ENCODE measurements at places on chromosomes 12 and 14. TPM values are rescaled to one million over a fixed set of nuclear protein-coding genes. Genes with fewer than 3 reads are reported as not detected.

DNA sequence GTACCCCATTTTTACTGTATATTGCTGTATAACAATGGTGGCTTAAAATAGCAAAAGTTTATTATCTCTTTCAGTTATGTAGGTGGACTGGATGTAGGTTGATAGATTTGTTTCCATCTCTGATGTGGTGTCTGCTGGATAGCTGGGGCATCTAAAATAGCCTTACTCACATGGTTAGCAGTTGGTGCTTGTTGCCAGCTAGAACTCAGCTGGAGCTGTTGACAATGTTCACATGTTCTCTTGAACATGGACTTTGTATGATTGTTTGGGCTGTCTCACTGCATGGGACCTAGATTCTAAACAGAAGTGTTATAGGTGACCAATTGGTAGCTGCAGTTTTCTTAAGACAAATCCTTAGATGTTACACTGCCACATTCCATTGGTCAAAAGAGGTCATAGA is 126.9 kb downstream of the GPHN start:
- no peak for DNase-seq

DNA sequence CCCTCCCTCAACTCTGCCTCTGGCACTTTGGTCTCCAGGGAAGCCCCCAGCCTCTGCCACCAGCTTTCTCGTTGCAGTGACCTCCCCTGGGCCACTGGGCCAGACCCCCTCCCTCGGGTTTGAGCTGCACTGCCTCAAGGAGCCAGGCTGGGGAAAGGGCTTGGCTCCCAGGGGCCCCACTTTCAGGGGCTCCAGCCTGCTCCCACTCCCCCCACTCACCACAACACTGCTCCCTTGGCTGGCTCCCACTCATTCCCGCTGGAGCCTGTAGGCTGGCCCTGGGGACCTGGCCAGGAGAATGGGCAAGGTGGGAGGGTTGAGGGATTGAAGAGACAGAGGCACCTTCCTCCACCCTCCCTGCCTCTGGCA is 19.3 kb upstream of the KIF26A start:
- DNase-seq: no peak

- DNase-seq: no peak
These were observed 38.4 kb upstream of the CEP83 start for GRCh38 chr12:94498073-94498472.

The RNASE1 gene
- polyA plus RNA-seq: not detected

- DNase-seq: no peak
These were observed 714.1 kb upstream of the TMEM132C start for GRCh38 chr12:127552838-127553237.

DNA sequence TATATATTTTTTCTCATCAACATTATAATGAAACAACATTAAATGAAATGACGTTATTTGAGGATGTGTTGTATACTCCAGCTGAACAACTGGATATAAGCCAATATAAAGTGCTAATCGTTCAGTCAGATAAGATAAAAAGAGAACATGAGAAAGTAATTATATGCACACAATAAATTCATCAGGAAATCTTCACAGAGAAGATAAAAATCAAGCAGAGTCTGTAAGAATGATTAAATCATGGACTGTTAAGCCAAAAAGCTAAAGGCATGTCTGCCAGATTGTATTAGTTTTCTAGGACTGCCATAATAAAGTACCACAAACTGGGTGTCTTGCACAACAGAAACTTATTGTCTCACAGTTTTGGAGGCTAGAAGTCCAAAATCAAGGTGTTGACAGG is 178.6 kb downstream of the NELL2 start:
- no peak for DNase-seq

The TAS2R20 gene
- 0.64 TPM for polyA plus RNA-seq

The PMEL gene
- polyA plus RNA-seq: 1.8 TPM

The LRRK2 gene
- 1.5 TPM for polyA plus RNA-seq

GRCh38 chr12:19981944-19982343 is 386.4 kb upstream of the PDE3A start:
- DNase-seq: no peak

GRCh38 chr14:63454436-63454835 is 88.7 kb downstream of the PPP2R5E start:
- DNase-seq: no peak

The SLC6A15 gene
- polyA plus RNA-seq: 0.01 TPM

The CKAP4 gene
- polyA plus RNA-seq: 337 TPM

DNA sequence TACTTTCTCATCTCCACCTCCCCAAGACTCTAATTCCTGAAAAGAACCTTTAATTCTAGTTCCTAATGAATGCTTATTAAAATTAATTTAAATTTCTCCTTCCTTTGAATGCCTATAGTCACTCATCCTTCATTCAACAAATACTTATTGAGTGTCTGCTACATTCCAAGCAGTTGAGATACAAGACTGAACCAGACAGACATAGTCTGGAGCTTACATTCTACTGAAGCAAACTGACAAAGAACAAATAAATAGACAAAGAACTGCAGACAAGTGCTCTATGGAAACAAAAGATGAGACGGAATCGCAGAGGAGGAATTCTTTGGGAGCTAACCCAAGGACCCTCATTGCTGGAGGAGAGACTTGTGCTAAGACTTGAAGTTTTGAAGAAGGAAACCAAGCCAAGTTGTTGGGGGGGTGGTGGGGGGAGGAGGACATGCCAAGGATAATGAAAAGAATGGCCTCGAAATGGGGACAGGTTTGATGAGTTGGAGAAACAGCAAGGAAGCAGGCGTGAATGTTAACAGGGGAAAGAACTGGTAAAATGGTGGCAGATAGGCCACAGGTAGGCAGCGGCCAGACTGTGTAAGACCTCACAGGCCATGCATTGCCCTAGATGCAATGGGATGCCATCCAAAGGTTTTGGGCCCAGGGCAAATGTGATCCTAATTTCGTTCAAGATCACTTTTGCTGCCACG is 9.7 kb upstream of the TDG start:
- no peak for DNase-seq

DNA sequence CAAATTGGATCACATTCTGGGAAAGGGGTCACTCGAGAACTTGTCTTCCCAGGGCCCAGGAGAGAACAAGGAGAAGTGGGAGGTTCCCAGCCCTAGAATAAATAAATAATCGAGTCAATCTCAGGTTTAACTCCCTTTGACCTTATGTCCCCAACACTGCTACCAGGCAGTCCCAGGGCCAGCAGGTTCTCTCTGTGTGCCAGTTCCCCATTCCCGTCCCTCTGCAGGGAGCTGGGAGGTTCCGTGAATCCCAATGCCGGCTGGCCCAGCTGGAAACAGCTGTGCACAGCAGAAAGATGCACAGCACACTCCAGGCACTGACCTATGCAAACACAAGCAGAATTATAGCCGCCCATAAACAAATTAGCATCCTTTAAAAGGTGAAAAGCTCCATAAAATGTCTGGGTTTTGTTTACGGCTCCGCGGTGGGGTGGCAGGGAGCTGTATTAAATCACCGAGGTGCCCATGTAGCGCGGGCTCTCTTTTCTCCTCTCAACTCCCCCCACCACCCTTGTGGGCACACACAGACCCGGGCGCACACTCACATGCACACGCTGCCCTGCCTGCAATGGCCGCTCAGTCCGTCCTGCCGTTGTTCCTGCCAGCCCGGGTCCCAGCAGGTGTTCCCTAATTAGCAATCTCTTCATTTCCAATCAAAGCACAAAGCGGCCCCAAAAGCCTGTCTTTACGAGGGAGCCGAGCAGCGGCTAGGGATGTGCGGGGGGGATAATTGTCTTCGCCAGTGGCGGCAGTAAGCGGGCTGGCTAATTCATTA is 46.6 kb upstream of the ESRRB start:
- DNase-seq: no peak

DNA sequence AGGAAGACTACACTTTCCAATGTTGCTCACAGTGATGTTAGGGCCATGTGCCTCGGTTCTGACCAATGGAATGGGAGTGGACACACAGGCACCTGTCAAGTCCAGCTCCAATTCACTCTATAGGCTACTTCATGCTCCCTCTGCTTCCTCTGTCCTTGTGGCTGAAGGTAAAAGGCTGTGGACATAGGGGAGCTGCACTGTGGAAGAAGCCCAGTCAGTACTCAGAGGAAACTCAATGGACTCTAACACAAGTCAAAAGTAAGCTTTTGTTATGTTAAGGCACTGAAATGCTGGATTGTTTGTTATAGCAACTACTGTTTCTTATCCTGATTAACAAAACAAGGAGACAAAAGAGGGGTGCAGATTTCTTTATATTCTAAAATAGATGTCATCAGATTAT is 278.2 kb downstream of the BCL11B start:
- no peak for DNase-seq

DNA sequence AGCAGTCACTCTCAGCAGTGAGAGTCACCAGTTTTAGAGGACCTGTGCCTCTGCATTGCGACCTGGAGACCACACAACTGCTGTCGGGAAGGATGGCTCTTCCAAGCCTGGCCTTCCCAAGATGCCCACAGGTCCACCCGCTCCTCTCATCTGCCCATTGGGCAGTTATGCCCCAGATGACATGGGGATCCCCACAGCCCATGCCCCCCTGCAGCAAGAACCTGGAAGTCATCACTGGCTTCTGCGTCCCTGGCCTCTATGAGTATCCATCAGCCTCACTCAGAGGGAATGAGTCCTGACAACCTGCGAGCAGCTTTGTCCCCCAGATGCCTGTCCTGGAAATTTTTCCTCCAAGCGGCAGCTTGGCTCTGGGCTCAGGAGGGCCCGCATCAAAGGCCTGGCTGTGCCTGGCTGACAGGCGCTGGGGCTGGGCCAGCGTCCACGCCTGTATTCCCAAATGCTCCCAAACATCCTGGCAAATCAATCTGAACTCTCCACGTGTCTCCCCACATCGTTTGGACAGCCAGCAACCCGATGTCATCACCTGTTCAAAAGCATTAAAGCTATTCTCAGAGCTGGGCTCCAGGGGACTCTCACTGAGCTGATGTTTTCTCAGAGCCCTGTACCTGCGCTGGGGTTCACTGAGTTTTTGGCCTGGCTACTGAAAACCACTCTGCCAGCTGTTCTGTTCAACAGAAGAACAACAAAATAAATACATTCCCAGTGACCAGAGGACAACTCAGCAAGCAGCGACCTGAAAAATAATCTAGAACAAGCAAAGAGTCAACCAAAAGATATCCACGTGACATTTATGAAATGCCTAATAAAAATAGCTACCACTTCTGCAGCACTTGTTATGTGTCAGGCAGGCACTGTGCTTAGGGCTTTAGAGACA is 57.8 kb downstream of the CLMN start:
- DNase-seq: no peak

DNA sequence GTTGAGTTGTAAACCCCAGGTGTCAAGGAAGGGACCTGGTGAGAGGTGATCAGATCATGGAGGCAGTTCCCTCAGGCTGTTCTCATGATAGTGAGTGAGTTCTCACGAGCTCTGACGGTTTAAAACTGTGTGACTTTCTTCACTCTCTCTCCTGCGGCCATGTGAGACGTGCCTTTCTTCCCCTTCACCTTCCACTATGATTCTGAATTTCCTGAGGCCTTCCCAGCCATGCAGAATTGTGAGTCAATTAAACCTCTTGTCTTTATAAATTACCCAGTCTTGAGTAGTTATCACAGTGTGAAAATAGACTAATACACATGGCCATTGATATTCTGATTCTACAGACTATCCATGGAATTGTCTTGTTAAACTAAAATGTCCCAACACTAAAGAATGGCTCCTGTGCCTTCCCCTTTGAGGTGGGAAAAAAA is 85.6 kb downstream of the SLC2A13 start:
- no peak for DNase-seq

- no peak for DNase-seq
These were observed 183.8 kb upstream of the HMGA2 start for GRCh38 chr12:65640489-65640901.

- no peak for DNase-seq
These were observed 20.5 kb upstream of the FAM181A start for GRCh38 chr14:93906341-93907329.

GRCh38 chr14:68634332-68634731 is 158.5 kb downstream of the ZFP36L1 start:
- no peak for DNase-seq

The OR6C74 gene
- not detected for polyA plus RNA-seq

The ZFHX2 gene
- polyA plus RNA-seq: 0.28 TPM

Data from BJ (cell line).